ENCODE measurements at places on chromosomes 6 and 20. TPM values are rescaled to one million over a fixed set of nuclear protein-coding genes. Genes with fewer than 3 reads are reported as not detected.

GATA5 gene
- polyA plus RNA-seq = 7.7 TPM

SOBP gene
- 31.7 TPM for polyA plus RNA-seq

OLIG3 gene
- polyA plus RNA-seq = not detected

KCNS1 gene
- polyA plus RNA-seq = 0.55 TPM

WFDC2 gene
- 228 TPM for polyA plus RNA-seq

CHRNA4 gene
- polyA plus RNA-seq = 4.9 TPM

NKAIN2 gene
- 13.1 TPM for polyA plus RNA-seq

LHFPL5 gene
- polyA plus RNA-seq = not detected

DDX43 gene
- polyA plus RNA-seq = 1.2 TPM

TOX2 gene
- polyA plus RNA-seq = 1.2 TPM

PLEKHG1 gene
- 37.5 TPM for polyA plus RNA-seq

PRKN gene
- 11.5 TPM for polyA plus RNA-seq

MROH8 gene
- polyA plus RNA-seq = 5.0 TPM

VWA7 gene
- polyA plus RNA-seq = 5.7 TPM

RPS6KA2 gene
- polyA plus RNA-seq = 32.0 TPM

MRAP2 gene
- polyA plus RNA-seq = 3.5 TPM

NKAIN4 gene
- polyA plus RNA-seq = 26.0 TPM
